ENCODE measurements at places on chromosomes 7 and 10.

- no peak for DNase-seq
Observed at GRCh38 chr7:47518827-47519226, 63.1 kb downstream of the TNS3 start.

DNA sequence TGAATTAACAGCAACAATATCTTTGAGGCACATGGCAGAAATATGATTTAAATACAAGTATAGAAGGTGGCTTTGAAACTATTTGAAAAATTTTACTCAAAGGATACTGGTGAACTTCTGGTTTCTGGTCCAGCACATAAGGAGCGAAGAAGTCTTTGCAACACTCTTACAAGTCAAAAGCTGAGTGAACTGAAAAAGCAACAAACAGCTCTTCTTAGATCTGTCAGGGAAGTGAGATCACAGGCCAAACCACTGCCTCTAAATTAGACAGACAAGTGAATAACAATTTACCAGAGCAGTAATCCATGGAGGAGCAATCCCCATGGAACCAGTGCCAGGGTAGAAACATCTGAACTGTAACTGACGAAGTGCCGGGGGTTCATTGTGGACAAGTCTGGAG, 9.6 kb upstream of the VWC2 start:
- DNase-seq: no peak

GRCh38 chr7:44980393-44981034, 1.7 kb upstream of the MYO1G start:
- DNase-seq: no peak

- DNase-seq: no peak
Observed at GRCh38 chr7:74476626-74477025, 22.9 kb downstream of the GTF2IRD1 start.

DNA sequence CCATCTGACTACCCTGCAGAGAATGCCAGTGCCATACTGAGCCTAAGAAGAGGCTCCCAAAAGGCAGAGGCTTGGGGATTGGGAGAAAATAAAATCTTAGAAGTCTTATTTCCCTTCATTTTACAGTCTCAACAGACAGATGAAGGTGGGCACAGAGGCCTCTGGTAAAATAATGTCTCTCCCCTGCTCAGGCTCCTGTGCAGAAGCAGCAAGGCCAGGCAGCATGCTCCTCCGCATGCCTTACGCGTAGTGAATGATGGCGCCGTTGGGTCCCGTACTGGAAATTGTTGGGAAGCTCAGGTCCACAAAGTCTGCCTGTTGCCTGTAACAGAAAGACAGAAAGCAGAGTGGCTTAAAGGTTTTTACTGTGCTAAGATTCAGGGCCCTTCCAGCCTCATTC, 45.8 kb downstream of the XPNPEP1 start:
- no peak for DNase-seq

Measured in SK-N-DZ (cell line).